Stimulated activated CD8-positive, alpha-beta memory T cell treated with anti-CD3 and anti-CD28 coated beads, Interleukin-4, amount 100 ng/mL, for 1 hour (primary cell): ENCODE measurements at places on chromosomes 2 and 18.

- no peak for DNase-seq
Measured at GRCh38 chr2:132915812-132916549, 246.0 kb upstream of the LYPD1 start.

DNA sequence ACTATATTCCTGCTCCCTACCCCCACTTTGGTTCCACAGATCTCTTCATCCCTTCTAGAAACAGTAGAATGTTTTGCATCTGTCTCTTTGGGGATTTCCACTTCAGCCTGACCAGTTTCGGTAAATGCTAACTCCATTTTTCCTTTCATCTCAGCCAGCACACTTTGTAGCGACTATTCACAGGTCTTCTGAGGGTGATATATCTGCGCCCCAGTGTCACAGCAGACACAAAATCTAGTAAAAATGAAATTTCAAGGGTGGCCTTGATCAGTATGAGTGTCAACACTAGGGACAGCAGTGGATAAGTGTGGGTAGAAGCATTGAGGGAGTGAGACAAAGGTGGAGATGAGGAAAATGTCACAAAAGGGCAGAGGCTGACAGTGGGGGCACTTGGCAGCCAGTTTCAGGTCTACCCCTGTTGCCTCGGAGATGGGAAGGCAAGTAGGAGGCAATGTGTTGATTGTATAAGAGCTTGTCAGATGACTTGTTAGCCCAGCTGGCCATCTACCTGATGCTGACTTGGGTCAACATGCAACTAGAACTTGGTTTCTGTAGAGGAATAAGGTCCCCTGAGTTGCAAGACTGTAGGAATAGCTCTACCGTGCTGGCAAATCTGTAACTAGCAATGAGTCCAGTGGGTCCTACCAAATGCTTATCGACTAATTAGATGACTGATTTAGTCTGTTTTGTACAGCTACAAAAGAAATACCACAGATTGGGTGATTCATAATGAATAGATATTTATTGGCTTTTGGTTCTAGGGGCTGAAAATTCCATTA lies 60.7 kb downstream of the CXCR4 start:
- no peak for DNase-seq

GRCh38 chr2:42047488-42048298 lies at the start of gene PKDCC:
PKDCC (plus strand) TSS chr2:42048021; CDS start chr2:42048200, 179 bp downstream.
- DNase-seq: no peak

DNA sequence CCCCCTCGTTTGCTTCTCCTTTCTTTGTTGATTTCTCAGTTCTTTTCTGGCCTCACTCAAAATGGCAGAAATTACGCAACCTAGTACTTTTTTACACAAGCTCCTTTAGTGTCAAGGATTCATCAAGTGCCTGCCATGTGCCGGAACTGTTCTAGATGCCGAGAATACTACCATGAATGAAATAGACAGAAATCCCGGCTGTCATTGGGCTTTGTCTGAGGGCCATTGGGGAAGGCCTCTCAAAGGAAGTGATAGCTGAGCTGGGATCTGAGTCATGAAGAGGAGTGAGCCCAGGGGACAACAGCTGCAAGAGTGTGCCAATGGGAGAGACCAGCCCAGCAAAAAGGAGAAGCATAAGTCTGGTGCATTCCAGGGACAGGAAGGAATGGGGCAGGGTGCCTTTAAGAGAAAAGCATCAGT lies 34.3 kb upstream of the PPP1CB start:
- DNase-seq: no peak

GRCh38 chr2:219598308-219599078 lies 836 bp downstream of the STK11IP start:
- no peak for DNase-seq

DNA sequence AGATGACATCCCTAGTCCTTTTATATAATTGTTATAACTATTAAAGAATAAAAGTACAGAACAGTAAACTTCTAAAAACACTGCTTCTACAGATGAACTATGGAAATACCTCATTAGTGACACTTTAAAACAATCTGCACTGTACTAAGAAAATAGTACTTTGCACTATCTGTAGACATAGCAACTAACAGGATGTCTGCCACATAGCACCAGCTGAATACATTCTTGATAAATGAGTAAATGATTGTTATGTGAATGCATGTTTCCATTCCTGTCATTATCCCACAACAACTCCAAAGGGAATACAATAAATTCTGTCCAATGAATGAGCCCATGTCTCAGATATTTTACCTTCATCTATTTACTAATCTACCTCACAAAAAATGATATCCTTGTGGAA lies 115.3 kb upstream of the SLC35G4 start:
- DNase-seq: no peak

GRCh38 chr2:219099329-219099728 lies 38.6 kb upstream of the IHH start:
- no peak for DNase-seq

DNA sequence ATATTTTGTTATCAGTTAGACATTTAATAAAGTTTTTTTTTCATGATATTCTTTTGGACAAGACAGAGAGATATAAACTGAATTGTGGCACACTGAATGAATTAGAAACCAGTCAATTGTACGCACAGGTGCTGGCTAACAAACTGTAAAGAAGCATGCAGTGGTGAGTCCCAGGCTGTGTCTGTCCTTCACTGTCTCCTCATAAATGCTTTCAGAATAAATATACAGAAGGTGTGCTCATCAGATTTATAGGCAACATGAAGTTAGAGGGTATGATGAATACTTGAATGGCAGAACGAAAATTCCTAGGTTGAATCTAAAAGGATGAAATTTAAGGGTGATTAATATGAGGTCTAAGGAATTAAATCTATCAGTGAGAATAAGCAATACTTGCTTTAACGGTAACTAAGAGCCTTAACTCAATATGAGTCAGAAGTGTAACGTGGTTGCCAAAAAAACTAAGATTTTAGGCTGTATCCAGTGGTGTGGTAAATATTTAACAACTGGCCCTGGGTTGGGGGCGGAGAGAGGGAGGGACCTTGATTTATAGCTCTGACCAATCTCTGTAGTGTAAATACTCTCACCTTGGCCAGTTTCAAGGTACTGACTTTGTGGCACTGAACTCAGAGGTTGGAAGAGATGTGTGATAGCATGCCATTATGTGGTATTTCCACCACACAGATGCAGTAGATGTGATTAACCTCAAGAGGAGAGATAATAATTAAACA lies 41.9 kb upstream of the AAK1 start:
- DNase-seq: no peak

GRCh38 chr2:105874466-105874865 lies 129.8 kb downstream of the NCK2 start:
- DNase-seq: no peak

DNA sequence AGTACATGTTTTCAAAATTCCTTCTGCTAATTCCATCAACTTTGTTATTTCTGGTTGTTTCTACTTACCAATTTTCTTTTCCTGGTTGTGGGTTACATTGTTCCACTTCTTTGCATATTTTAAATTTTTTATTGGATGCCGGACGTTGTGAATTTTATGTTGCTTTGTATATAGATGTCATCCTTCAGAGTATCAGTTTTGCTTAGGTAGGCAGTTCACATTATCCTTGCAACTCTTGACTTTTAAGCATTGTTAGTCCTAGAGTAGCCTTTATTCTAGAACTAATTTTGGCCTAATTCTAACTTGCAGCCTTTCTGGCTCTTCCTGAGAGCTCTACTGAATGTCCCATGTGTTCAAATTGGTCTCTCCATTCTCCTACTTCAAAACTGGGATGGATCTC lies 228.7 kb upstream of the MC4R start:
- no peak for DNase-seq

GRCh38 chr2:173130496-173131465 lies 55.1 kb downstream of the MAP3K20 start:
- DNase-seq: no peak

GRCh38 chr18:46167971-46168370 lies 63.8 kb downstream of the HAUS1 start:
- DNase-seq: no peak

DNA sequence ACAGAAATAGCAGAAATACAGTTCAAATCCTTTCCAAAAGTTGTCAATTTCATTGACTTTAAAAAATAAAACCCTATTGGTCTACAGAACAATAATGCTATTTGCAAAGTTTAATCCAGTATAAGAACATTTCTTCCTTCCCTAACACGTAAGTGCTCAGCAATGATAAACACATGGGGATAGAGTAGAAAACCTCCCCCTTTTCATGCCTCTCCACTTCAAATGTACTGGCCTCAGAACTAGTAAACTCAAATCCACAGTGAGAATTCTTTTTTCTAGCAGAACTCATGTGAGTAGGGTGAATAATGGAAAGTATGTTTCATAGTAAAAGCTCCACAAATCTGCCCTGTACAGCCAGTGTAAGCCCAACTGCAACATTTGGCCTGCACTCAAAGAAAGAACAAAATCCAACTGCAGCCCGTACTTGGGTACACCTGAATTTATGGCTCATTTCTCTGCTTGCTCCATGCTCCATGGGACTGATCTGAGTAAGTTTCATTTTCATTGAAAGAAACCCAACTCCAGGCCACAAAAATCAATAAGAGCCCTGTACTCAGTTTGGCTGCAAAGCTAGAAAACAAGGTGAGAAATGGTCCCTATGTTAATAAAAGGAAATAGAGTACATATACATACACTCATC lies 115.0 kb upstream of the RMDN2 start:
- no peak for DNase-seq

- DNase-seq: no peak
Measured at GRCh38 chr2:105877945-105878344, 133.2 kb downstream of the NCK2 start.

DNA sequence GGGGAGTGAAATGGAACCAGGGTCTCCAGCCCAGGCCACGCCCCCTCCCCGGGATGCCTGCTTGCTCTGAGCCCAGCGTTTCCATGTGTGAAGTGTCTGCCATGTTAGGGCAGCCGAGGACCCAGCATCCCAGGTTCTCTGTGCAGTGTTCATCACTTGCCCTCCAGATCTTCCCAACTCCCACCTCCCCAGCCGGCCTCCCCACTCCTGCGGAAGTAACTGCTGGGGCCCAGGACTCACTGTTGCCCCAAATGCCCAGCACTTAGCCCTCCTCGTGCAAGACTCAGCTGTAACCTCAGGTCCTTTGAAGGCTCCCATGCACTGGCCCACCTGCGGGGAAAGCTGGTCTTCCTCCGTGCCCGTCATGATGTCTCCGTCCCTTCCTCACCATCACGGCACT lies 9.7 kb upstream of the PXDN start:
- DNase-seq: no peak

DNA sequence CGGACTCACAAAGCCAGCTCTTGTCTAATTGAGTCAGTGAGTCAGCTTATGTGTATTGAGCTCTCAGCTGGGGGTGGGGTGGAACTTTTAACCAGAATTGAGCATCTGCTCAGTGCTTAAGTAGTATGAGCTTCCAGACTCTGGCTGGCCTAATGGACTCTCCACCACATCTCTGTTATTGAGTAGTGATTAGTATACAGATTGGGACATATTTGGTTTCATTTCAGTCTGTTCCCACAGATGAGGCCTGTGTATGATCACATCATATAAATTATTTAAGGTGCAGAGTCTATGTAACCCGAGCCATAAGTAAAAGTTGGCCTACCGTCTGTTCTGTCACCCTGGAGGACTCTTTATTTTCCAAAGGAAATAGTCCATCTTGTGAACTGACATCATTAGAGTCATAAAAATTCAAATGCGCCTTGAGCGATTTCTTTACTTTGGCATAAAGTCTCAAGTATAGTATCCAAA lies 152.1 kb downstream of the THSD7B start:
- DNase-seq: no peak

- no peak for DNase-seq
Measured at GRCh38 chr18:697800-698199, 14.6 kb downstream of the ENOSF1 start.

GRCh38 chr2:190551928-190552327 lies 17.4 kb upstream of the NEMP2 start:
- no peak for DNase-seq
